C1 segment of cervical spinal cord (tissue), 14 donors: ENCODE measurements at places on chromosomes 1 and 21.

DNA sequence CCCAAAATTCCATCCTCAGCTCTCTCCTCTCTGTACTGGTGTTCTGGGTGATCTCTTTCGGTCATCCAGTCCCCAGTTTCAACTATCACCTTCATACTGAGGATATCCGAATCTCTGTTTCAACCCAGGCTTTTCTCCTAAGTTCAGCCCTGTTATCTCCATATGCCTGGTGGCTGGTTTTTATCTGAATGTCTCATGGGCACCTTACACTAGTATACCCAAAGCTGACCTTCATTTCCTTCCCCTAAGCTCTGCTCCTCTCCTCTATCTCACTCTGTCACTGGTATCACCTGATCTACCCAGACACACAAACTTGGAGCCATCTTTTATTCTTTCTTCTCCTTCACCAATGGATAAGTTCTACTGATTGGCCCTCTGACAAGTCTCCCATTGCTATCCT is 53.0 kb downstream of the LRRC71 start:
- no peak for DNase-seq

GRCh38 chr1:116921301-116921885 is 11.7 kb downstream of the PTGFRN start:
- DNase-seq: no peak

DNA sequence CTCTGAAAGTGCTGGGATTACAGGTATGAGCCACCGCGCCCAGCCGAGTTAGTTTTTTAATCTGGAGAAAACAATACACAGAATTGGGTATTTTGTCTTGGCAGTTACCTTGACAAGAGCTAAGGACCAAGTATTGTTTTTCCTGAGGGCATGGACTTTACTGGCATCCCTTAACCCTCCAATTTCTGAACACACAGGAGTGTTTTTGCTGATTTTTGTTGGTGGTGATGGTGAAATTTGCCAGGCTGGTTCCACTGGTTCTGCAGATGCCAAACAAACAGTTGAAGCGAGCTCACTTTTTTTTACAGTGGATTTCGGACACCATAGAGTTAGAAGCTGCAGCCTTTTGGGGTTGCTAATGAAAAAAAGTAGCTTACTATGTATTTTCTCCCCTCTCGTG is 37.2 kb upstream of the SH3D21 start:
- no peak for DNase-seq

GRCh38 chr1:232974971-232975370 is 24.6 kb downstream of the NTPCR start:
- DNase-seq: no peak

- DNase-seq: no peak
These were observed 284.8 kb downstream of the HLX start for GRCh38 chr1:221164029-221164428.

GRCh38 chr1:224710196-224710595 is 94.1 kb downstream of the CNIH3 start:
- DNase-seq: no peak

GRCh38 chr1:107525145-107525544 is 384.3 kb downstream of the NTNG1 start:
- DNase-seq: no peak

DNA sequence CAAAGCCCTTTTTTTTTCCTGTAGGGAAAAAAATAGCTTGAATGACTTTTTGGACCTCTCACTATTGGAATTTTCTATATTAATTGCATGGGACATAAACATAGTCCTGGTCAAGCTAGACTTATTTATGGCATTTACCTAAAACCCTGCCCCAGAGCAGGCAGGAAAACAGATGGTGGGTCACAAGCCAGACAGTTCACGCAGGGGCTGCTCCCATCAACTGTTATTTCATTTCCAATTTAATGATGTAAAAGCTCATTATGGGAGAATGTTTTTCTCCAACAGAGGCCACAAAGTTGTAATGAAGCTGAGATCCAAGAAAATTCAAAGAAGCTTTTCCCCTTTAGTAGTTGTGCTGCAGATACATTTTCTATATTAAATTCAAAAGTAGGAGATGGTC is 99.2 kb downstream of the SGIP1 start:
- DNase-seq: no peak

- DNase-seq: no peak
These were observed 197.3 kb downstream of the MATN1 start for GRCh38 chr1:30525971-30526651.

DNA sequence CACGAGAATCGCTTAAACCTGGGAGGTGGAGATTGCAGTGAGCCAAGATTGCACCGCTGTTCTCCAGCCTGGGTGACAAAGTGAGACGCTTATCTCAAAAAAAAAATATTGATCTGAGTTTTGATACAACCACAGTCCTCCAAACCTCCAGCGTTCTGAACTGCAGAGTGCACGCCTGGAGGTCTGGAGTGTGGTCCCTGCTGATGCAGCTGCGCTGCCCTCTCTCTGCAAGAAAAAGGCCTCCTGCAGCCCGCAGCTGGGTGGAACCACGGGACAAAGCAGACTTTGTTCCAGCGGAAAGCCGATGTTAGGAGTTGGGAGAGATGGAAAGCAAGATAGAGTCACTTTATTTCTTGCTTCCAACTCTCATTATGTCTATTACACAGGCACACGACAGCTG is 144.9 kb upstream of the SOD1 start:
- peak; percentile 82 for DNase-seq
